ENCODE measurements at places on chromosomes 7 and 10.
A peak's percentile ranks its signal among the peaks of the same experiment; 100 is the strongest.

- DNase-seq, result peak; percentile 37
These were observed 16.2 kb upstream of the MRC1 start for GRCh38 chr10:17792991-17793390.

DNA sequence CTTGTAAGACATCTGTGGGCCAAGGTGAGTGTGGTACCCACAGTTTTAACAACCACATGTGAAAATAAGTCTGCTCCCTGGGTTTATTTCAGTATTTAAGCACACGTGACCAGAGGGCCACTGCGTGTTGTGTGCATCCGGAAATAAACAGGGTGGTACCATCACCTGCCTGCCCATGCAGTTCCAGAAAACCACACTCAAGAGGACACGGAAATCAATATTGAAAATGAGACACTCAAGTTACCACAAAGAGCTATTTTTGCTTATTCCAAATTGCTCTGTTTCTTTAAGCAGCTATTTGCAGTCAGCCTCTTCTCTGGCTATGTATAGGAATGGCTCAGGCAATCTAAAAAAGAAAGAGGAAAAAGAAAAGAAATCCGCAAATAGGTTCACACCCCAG is 71.8 kb upstream of the LOXL4 start:
- DNase-seq, result no peak

- peak; percentile 54 for DNase-seq
These were observed 5.5 kb downstream of the ZNF503 start for GRCh38 chr10:75395932-75396630.

DNA sequence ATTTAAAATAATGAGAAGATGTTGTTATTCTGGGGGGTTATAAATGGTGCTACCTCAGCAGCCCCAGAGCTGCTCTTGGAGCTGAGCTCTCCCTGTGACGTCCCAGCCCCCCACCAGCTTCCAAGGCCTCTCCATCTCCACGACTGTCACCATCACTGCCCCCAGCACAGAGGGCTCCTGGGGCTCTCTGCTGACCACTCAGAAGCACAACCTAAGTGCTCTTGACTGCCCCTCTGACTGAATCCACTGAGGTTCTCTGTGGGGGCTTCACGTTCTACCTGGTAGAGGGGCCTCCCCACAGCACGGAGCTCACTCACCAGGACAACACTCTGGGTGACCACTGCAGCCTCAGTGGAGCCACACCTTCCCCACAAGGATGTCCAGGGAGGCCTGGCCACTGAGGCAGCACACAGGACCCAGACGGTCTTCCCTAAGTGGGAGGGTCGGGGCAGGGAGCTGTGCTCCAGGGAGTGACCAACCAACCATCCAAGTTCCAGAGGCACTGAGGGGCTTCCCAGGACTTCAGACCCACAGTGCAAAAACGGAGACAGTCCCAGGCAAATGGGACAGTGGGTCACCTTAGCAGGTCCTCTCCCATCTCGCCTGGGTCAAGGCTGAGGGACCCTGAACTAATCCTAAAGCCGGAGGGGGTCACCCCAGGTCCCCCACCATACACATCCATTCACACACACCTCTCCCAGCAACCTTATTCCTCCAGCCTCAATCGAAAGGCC is 121.0 kb upstream of the PPP2R2D start:
- DNase-seq, result no peak

- no peak for DNase-seq
These were observed 1072.9 kb downstream of the REEP3 start for GRCh38 chr10:64594072-64594471.

DNA sequence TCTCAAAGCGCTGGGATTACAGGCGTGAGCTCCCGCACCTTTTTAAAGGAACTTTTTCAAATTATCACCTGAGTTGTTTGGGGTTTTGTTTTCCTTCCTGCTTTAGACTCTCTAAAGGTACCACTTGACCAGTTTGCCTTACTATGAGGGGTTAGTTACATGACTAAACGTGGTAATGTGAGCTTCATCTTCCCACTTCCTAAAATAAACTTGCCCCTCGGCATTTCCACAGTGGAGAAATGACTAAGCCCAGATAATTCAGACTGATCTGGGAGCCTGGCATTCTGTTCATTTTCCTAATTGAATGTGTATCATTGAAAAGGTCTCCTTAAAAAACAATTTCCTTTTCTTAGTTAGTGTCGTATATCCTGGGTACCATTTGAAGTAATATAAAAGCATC is 163.4 kb downstream of the PLXDC2 start:
- DNase-seq, result no peak

DNA sequence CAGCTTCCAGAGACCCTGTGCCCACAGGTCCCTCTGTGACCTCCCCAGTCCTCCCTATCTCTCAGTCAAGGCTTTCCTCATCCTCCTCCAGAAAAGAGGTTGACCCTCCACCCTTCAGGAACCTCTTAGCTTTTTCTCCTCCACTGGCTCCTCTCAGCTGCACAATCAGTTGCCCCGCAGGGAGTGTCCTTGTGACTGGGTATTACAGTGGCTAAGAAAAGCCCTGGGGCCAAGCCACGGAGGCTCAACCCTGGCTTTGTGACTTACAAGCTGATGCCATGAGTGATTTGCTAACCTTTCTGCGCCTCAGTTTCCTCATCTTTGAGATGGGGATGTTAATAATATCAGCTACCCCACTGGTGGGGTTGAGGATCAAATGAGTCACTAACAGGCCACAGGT is 66.4 kb upstream of the ZMIZ1 start:
- DNase-seq, result no peak

GRCh38 chr10:95193944-95194343 is at the start of gene ACSM6:
TSS of gene ACSM6 (plus strand) at chr10:95194238. CDS start at chr10:95194486, 248 bp downstream.
- DNase-seq, result no peak

- peak; percentile 96 for DNase-seq
These were observed 191.1 kb upstream of the SLC26A5 start for GRCh38 chr7:103637094-103637493.

GRCh38 chr7:155259866-155260497 is 37.7 kb upstream of the INSIG1 start:
- no peak for DNase-seq

DNA sequence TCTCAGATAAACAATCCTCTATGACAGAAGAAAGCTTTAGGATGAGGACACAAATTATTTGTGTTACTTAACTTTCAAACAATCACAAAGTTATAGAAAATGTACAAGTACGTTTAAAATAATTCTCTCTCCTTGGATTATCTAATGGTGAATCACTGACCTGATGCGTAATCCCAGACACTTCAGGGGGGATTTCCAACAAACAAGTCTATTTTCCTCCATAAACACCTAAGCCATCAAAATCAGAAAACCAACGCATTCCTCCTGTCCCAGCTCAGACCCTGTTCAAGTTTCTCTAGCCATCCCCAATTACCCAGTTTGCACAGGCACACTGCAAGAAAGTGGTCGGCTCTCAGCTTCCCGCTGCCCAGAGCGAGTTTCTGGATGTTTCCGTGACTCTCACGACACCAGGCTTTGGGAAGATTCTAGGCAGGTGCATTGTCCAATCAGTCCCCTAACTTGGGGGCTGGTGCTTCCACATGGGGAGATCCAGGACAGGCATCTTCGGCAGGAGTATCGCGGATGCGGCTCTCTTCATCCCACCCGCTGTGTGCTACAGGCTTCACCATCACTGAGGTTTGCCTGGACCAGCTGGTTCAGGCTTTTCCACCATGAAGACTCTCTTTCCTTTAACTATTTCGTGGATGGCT is 200.0 kb downstream of the ZMYND11 start:
- peak; percentile 4 for DNase-seq

DNA sequence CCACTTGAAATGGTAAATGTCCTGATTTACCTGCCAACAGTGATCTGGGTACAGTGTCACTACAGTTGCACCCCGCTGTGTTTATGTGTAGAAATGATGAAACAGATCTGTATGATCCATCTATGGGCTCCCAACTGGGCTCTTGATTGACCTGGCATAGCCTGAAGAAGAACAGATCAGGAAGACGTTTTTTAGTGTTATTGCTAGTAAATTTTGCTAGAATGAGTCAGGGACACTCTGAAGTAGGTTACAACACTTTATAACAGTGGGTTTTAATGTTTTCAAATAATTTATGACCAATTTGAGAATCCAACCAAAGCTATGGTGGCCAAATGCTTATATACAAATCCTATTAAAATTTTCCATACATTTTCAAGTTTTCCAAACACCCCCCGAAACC is 110.3 kb downstream of the DKK1 start:
- no peak for DNase-seq

GRCh38 chr10:46227936-46228562 is 58.7 kb upstream of the ANTXRL start:
- no peak for DNase-seq
